Muscle of arm (tissue), 14 donors: ENCODE measurements at places on chromosomes 3 and 15.
A peak's percentile ranks its signal among the peaks of the same experiment; 100 is the strongest.

GRCh38 chr15:100259266-100259665 lies 82.5 kb downstream of the ADAMTS17 start:
- no peak for DNase-seq

- no peak for DNase-seq
Observed at GRCh38 chr3:46406788-46407611, at the start of the genes CCR5AS and CCRL2. CCR5AS (minus strand) TSS chr3:46407066. CCRL2 (plus strand) TSS chr3:46407259; CDS start chr3:46408080, 821 bp downstream.

- DNase-seq, result peak; percentile 5
Observed at GRCh38 chr3:122353215-122353614, 28.2 kb downstream of the CSTA start.

GRCh38 chr15:67843571-67844387 lies 3.9 kb upstream of the RNU6-1 start:
- DNase-seq, result peak; percentile 34

DNA sequence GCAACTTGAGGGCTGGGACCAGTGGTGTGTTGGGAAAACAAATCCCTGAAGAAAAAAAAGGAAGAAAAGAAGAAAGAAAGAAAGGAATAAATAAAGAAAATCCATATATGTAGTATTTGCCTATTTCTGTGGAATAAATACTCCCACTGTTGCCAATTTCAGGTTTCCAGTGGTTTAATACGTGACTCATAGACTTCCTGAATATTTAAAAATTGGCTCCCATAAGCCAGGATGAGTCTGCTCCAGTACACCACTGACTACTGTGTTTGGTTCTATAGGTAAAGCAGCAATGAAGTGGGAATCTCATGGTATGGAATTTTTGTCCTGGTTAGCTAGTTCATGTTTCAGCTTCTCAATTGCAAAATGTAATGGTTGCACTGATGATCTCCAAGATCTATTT lies 31.6 kb downstream of the PYDC2 start:
- DNase-seq, result no peak

DNA sequence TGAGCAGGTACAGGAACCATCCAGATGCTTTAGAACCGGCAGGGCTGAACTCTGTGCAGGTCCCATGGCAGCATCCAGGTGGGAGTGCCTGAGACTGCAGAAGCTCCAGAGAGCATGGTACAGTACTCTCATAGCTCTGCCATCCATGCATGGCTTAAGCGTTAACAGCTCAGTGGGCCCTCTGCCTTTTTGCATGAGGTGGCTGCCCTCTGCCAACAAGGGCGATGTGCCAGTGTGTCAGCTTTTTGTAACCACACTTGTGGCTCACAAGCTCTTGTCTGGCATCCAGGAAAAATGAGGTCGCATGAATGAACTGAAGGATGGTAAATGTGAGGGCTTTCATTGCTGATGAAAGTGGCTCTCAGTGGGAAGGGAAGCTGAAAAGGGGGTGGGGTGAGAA lies 950.1 kb downstream of the DIPK2A start:
- no peak for DNase-seq

GRCh38 chr3:183695569-183696364 lies 1.8 kb upstream of the YEATS2 start:
- DNase-seq, result no peak

DNA sequence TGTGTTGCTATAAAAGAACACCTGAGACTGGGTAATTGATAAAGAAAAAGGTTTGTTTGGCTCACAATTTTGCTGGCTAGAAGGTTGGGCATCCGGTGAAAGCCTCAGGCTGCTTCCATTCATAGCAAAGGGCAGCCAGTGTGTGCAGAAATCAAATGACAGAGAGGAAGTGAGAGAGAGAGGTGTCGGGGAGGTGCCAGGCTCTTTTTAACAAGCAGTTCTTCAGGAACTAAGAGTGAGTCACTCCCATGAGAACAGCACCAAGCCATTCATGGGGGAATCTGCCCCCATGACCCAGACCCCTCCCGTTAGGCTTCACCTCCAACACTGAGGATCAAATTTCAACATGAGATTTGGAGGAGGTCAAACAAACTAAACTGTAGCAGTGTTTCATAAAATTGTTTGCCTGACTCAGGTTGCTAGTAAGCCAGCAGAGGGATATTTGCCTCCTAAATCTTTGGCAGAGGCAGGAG lies 4.5 kb upstream of the PARP15 start:
- no peak for DNase-seq

- no peak for DNase-seq
Observed at GRCh38 chr3:86176445-86176784, 814.5 kb downstream of the VGLL3 start.

DNA sequence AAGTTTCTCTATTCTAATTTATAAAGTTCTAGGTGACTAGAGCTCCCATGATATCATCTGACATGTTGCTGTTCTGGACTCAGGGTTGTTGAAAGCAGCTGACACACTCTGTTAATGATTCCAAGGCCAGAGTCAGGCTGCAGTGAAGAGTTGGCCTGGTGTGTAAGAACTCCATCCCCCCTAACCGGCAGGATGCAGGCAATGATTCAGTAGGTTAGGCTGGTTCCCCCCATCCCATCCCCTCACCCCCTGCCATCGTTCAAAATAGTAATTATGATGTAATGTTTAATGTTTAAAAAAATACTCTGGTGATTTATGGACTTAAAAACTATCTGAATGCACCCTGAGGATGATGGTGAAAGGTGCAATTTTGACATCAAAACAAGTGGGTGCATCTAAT lies 4.6 kb upstream of the TRIM71 start:
- DNase-seq, result no peak

GRCh38 chr3:68088216-68088615 lies 433.8 kb upstream of the SUCLG2 start:
- no peak for DNase-seq

GRCh38 chr3:181886676-181887075 lies 175.0 kb downstream of the SOX2 start:
- no peak for DNase-seq

GRCh38 chr15:29800491-29801366 lies 21.5 kb downstream of the TJP1 start:
- no peak for DNase-seq

DNA sequence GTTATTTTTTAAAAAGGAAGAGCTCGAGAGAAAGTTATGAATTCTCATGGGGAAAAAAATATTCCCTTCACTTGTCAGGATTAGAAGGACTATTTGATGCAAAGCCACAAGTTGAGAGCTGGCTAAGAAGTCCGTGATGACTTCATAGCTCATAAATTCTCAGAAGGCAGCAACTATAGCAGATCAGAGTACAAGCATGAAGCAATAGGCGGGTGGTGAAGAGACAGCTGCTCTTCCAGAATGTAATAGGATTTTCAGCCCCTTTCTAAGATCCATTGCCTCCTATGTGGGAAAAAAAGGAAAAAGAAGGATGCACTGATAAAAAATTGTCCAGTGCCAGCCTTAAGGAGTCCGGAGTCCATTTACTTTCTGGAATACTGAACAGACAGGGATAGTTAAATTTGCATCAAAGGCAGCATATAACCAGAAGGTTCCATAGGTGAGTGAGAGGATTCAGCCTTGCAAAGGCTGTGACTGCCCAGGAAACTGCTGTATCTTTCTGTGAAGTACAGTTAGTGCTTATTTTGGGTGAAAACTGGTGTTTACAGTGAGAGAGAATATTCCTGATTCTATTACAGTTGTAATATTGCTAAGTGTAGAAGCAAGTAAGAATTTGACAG lies 929.5 kb upstream of the ALCAM start:
- DNase-seq, result peak; percentile 77

- DNase-seq, result no peak
Observed at GRCh38 chr3:69791106-69791505, 51.8 kb downstream of the MITF start.

DNA sequence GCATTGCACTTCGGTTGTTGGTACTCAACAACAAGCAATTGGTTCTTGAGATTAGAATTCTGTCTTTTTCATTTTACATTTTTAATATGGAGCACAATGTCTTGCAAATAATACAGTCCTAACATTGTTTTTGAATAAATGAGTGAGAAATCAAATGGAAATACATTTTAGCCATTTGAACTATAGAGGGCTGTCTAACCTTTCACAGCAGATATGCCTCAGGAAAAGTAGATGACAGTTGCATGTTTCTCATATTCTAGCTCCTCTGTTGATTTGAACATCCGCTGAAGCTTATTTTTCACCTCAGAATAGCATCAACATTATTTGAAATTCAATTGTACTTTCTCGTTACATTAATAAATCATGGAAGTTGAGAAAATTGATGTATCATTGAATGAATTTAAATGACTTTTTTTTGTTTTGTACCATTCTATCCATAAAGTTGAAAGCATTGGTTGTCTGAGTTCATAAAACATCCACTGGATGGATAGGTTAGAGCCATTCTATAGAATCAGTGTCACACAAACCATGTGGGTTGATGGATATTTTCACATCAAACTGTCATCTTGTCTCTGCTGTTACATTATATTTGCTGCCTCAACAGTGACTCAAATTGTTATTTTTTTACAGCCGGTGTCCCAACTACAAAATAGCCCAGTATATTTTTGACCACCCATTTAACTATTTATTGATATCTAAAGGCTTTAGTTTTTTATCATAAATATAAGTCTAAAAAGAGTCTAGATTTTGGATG lies 928.3 kb downstream of the NSUN3 start:
- no peak for DNase-seq

DNA sequence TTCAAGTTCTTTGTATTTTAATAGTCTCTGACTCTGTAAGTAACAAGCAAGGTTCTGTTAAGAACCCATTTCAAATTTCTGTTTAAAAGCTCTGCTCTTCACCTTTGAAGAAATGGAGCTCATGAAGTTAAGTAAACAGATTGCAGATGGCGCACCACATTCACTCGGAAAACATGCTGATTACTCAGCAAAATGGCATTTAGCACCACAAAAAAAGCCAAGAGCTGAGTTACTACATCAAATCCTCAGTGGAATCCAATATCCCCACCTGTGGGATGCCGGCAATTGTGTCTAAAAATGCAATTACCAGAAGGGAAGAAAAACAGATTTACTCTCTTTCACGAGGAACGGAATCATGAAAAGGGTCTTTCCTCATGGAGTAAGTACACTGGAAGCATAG lies 758.0 kb downstream of the NTRK3 start:
- no peak for DNase-seq

DNA sequence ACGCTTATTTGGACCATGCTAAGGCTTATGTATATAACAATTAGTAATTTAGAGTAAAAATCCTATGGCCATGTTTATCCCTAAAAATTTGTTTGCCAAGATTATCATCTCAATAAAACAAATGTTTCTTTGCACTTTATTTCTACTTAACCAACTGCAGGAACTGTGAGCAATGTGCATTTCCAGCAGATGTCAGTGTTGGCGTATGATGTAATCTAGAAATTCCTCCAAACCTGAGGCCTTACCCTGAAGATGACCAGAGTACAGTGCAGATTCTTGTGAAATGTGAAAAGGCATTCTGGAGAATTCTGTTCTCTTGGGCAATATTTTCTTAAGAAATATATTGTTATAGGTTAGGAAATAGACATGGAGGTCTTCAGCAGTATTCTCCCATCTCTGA lies 205.9 kb downstream of the MBNL1 start:
- DNase-seq, result peak; percentile 43

GRCh38 chr15:101346928-101347327 lies 51.9 kb upstream of the SNRPA1 start:
- no peak for DNase-seq

- DNase-seq, result peak; percentile 38
Observed at GRCh38 chr3:65979162-65979561, 59.6 kb downstream of the MAGI1 start.

GRCh38 chr15:72368325-72368724 lies 7.5 kb downstream of the HEXA start:
- no peak for DNase-seq

DNA sequence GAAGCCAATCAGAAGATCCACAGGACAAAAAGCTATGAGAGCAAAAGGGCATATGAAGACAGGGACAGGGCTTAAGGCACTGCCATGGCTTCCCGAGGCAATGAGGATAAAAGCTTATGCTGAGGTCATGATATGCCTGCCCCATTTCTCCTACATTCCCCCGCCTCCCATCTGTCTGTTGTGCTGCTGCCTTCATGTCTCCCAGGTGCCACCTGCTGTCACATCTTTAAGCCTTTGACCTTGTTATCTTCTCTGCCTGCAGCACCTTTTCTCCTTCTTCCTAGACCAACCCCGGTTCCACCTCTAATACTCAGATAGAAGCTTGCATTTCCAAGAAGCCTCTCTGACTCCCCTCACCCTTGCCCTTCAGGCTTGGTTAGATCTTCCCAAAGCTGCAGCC lies 213.8 kb downstream of the ARRDC4 start:
- DNase-seq, result no peak

GRCh38 chr3:124572851-124573405 lies 157.3 kb upstream of the UMPS start:
- DNase-seq, result no peak

DNA sequence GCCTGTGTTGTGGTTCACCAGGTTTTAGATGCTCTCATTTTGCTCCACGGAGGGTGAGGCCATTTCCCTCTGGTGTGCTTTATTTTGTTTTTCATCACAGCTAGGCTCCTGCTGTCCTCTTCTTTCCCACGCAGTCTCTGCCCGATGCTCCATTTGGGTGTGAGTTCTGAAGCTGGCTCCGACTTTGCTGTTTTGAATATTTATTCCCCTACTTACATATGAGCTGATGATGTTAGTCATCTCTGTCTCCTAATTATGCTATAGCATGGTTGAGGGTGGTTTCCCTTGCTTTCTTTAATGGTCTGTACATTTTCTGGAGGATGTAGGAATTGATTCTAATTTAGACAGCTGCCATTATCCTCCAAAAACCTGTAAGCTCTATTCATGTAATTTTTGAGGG lies 168.1 kb upstream of the MYRIP start:
- no peak for DNase-seq

DNA sequence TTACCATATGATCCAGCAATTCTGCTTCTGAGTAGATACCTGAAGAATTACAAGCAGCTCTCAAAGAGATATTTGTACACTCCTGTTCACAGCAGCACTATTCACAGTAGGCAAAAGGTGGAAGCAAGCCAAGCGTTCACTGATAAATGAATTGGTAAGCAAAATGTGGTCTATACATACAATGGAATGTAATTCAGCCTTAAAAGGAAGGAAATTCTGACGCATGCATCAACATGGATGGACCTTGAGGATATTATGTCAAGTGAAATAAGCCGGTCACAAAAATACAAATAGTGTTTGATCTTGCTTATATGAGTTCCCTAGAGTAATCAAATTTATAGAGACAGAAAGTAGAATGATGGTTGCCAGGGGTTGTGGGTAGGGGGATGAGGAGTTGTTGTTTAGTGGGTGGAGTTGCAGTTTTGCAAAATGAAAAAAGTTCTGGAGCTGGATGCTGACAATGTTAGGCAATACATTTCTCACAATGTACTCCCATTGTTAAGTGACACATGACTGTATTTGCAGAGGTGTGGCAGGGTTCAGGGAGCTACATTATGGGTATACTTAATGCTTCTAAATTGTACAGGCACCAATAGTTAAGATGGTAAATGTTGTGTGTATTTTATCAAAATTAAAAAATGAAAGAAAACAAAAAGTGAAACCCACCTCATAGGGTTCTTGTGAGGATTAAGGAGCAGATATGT lies 26.7 kb downstream of the SLC6A1 start:
- no peak for DNase-seq
